GM23248 (cell line): ENCODE measurements at places on chromosomes 1 and 21. TPM values are rescaled to one million over a fixed set of nuclear protein-coding genes. Genes with fewer than 3 reads are reported as not detected.

GRCh38 chr1:231318568-231318967, 19.1 kb downstream of the EXOC8 start:
- DNase-seq = no peak
- no peaks in the 10 kb centered on the region for H3K4me1 ChIP-seq
- H3K4me3 ChIP-seq = no peak overlapping the region
- no peak overlapping the region for H3K27ac ChIP-seq
- H3K36me3 ChIP-seq = no peaks in the 10 kb centered on the region

- peak; percentile 48 for DNase-seq
- H3K36me3 ChIP-seq = peaks cover 3% of the 10 kb centered on the region; the same call in 1 of the 2 replicates
- H3K27me3 ChIP-seq = no peaks in the 10 kb centered on the region
- H3K4me3 ChIP-seq = peak overlapping the region; percentile 100
- peak overlapping the region; percentile 100 for H3K27ac ChIP-seq
Observed at GRCh38 chr1:114758256-114758832, 560 bp upstream of the CSDE1 start.

The CASQ1 gene
- total RNA-seq = 0.11 and 0.51 TPM in 2 replicates

DNA sequence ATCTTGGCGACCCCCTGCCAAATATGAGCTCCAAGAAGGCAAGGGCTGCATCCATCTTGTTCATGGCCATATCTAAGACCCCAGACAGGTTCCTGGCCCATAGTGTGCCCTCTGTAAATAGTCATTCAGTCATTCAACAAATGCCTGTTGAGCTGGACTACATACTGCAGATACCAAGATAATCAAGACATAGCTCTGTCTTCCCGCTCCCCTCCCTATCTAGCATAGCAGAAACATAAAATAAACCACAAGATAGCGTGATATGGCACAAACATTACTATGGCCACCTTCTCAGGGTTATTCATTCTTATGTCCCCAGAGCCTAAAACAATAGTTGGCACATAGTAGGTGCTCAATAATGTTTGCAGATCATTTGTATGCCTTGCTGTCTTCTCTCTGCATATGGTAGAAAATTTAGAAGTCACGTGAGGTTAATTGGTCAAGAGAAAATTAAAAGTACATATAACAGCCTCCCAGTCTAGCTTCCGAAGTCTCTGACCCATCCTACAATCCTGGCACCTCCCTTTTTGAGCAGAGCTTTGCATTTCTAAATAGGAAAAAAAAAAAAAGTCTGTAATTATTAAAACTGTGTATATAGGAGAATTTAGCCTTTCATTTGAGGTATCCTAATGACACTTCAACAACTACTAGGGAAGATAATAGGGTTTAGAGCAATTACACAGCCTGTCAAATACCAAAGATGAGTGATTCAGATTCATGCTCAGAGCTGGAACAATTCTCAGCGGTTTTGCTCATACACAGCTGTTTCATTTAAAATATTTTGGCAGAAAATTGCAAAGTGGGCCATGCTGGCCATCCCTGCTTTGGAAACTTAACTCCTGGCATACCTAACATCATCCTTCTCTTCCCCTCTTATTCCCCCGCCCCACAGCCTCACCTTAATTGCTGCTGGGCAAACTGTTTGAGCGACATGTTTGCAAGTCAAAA, 219.0 kb downstream of the KAZN start:
- H3K27ac ChIP-seq = no peak overlapping the region
- H3K4me3 ChIP-seq = no peak overlapping the region
- DNase-seq = peak; percentile 11
- peaks cover 6% of the 10 kb centered on the region; the same call in 1 of the 2 replicates for H3K27me3 ChIP-seq

- peak; percentile 13 for DNase-seq
- H3K4me1 ChIP-seq = peaks cover 5% of the 10 kb centered on the region; the same call in 1 of the 2 replicates
- H3K4me3 ChIP-seq = no peak overlapping the region
- H3K27ac ChIP-seq = no peak overlapping the region
- H3K36me3 ChIP-seq = no peaks in the 10 kb centered on the region
Observed at GRCh38 chr1:218281285-218281684, 3.8 kb upstream of the RRP15 start.

- DNase-seq = peak; percentile 71
- H3K36me3 ChIP-seq = no peaks in the 10 kb centered on the region
- H3K4me3 ChIP-seq = no peak overlapping the region
- H3K27me3 ChIP-seq = no peaks in the 10 kb centered on the region
Observed at GRCh38 chr1:52127181-52128180, 14.4 kb upstream of the ZFYVE9 start.

GRCh38 chr1:202954057-202954745, 3.9 kb downstream of the ADIPOR1 start:
- 0 out of 2 replicates have a peak, but pooled peaks cover 6% of the 10 kb centered on the region for H3K36me3 ChIP-seq
- DNase-seq = no peak
- no peak overlapping the region for H3K27ac ChIP-seq
- peaks cover 46% of the 10 kb centered on the region for H3K4me1 ChIP-seq
- H3K4me3 ChIP-seq = no peak overlapping the region

The NPL gene
- total RNA-seq = 1.0 and 5.0 TPM in 2 replicates

DNA sequence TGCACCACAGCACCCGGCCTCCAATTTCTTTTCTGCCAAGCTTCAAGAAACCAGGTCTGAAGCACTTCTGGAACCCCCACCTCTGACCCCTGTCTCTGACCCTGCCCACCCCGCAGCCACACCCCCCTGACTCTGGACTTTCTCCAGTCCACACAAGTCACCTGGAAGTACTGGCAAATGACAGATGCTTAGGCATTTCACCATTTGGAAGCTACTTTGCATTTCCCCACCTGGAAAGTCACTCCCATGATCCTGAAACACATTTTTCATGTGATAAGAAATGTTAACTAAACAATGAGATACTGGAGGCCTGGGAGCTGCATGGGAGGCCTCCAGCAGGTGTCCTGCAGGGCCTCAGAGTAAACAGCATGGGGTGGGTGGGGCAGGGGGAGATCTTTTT, 45.7 kb downstream of the NTPCR start:
- H3K27me3 ChIP-seq = no peaks in the 10 kb centered on the region
- DNase-seq = no peak
- H3K36me3 ChIP-seq = peaks cover 6% of the 10 kb centered on the region; the same call in 1 of the 2 replicates
- H3K27ac ChIP-seq = no peak overlapping the region
- no peaks in the 10 kb centered on the region for H3K4me1 ChIP-seq

- no peaks in the 10 kb centered on the region for H3K27me3 ChIP-seq
- no peaks in the 10 kb centered on the region for H3K36me3 ChIP-seq
Observed at GRCh38 chr1:59457786-59458185, 160.9 kb downstream of the FGGY start.

- no peaks in the 10 kb centered on the region for H3K4me1 ChIP-seq
- H3K27ac ChIP-seq = no peak overlapping the region
- DNase-seq = no peak
- no peaks in the 10 kb centered on the region for H3K27me3 ChIP-seq
Observed at GRCh38 chr1:189530162-189530561, 947.5 kb downstream of the BRINP3 start.

DNA sequence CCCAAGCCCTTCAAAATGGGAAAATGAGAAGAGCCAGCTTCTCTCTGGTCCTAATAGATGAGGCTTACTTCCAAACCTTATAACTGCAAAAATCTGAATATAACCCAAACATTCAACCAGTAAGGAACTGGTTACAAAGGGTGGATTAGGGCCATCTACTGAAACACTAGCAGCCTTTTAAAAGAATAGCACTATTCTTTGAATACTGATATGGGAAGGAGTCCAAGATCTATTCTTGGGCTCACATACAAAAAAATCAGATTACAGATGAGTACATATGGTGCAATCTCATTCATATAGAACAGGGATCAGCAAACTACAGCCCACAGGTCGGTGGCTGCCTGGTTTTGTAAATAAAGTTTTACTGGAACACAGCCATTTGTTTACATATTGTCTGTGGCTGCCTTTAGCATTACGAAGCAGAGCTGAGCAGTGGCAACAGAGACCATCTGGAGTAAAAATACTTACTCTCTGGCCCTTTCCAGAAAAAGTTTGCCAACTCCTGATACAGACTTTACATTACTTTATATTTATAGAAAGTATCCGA, 167.7 kb downstream of the ZSCAN20 start:
- no peaks in the 10 kb centered on the region for H3K36me3 ChIP-seq
- H3K27ac ChIP-seq = 0 out of 2 replicates have a peak overlapping the region, but pooled peaks have one; percentile 42
- H3K27me3 ChIP-seq = no peaks in the 10 kb centered on the region
- H3K4me1 ChIP-seq = peaks cover 35% of the 10 kb centered on the region
- peak; percentile 36 for DNase-seq

DNA sequence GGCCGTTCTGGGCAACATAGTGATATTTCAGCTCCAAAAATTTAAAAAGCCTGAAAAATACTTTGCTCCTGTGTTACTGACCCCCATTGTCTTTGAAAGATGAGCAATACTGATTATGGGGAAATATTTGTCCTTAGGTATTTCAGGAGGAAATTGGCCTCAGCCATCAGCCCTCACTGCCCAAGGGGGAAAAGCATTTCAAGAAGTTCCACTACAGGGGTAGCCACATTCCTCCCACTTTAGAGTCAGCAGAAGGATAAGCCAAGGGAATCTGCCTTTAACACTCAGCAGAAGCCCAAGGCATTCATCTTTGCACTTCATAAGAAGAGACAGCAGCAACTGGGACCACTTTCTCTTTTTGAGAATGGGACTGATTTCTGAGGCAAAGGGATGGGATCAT, 40.5 kb upstream of the ZNF326 start:
- H3K27ac ChIP-seq = peak overlapping the region; percentile 97
- no peaks in the 10 kb centered on the region for H3K36me3 ChIP-seq
- peaks cover 35% of the 10 kb centered on the region for H3K4me1 ChIP-seq
- H3K27me3 ChIP-seq = no peaks in the 10 kb centered on the region
- DNase-seq = no peak
- no peak overlapping the region for H3K4me3 ChIP-seq

The CCDC27 gene
- total RNA-seq = not detected in 2 replicates

- H3K27me3 ChIP-seq = no peaks in the 10 kb centered on the region
- no peaks in the 10 kb centered on the region for H3K36me3 ChIP-seq
Observed at GRCh38 chr1:67618285-67619018, 66.5 kb upstream of the GADD45A start.

- H3K27ac ChIP-seq = no peak overlapping the region
- H3K4me3 ChIP-seq = peak overlapping the region; percentile 56
- peak; percentile 70 for DNase-seq
- peaks cover 6% of the 10 kb centered on the region for H3K27me3 ChIP-seq
- H3K36me3 ChIP-seq = no peaks in the 10 kb centered on the region
Observed at GRCh38 chr1:7942214-7942921, 1.7 kb upstream of the TNFRSF9 start.

The DDR2 gene
- 194 and 196 TPM in 2 replicates for total RNA-seq

DNA sequence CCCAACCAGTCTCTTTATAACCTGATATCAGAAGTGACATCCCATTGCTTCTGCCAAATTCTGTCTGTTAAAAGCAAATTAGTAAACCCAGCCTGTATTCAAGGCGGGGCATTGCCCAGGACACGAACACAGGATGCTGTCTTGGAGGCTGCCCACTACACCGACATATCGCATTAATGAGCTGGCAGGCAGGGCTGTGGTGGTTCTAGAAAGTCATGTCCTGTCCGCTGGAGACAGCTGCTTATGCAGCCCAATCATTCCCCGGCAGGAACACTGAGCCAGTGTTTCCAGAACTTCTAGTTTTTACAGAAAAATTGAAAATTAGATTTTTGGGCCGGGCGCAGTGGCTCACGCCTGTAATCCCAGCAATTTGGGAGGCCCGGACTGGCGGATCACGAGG, 19.3 kb downstream of the C1orf167 start:
- no peaks in the 10 kb centered on the region for H3K27me3 ChIP-seq
- no peak overlapping the region for H3K27ac ChIP-seq
- H3K36me3 ChIP-seq = no peaks in the 10 kb centered on the region
- peak; percentile 27 for DNase-seq
- H3K4me3 ChIP-seq = no peak overlapping the region
- no peaks in the 10 kb centered on the region; the same call in 1 of the 2 replicates for H3K4me1 ChIP-seq

The HAO2 gene
- total RNA-seq = not detected in 2 replicates

- H3K27ac ChIP-seq = no peak overlapping the region
- no peaks in the 10 kb centered on the region for H3K4me1 ChIP-seq
- no peak for DNase-seq
Observed at GRCh38 chr1:169052727-169053126, 53.8 kb upstream of the ATP1B1 start.

GRCh38 chr1:29516063-29516820, 279.9 kb downstream of the PTPRU start:
- no peak overlapping the region for H3K4me3 ChIP-seq
- DNase-seq = no peak
- peaks cover 18% of the 10 kb centered on the region for H3K27me3 ChIP-seq
- no peaks in the 10 kb centered on the region for H3K36me3 ChIP-seq
- H3K27ac ChIP-seq = no peak overlapping the region
- H3K4me1 ChIP-seq = no peaks in the 10 kb centered on the region

GRCh38 chr1:225871359-225872074, 10.7 kb downstream of the TMEM63A start:
- no peak overlapping the region for H3K4me3 ChIP-seq
- DNase-seq = peak; percentile 23
- H3K27me3 ChIP-seq = no peaks in the 10 kb centered on the region
- no peak overlapping the region for H3K27ac ChIP-seq

The NTNG1 gene
- total RNA-seq = 14.4 and 14.7 TPM in 2 replicates

- DNase-seq = no peak
- H3K36me3 ChIP-seq = no peaks in the 10 kb centered on the region
- no peaks in the 10 kb centered on the region for H3K27me3 ChIP-seq
- H3K4me3 ChIP-seq = no peak overlapping the region
- peaks cover 19% of the 10 kb centered on the region for H3K4me1 ChIP-seq
Observed at GRCh38 chr21:34557261-34557660, 45.3 kb upstream of the KCNE1 start.

GRCh38 chr1:240991230-240991629, 365.8 kb downstream of the RGS7 start:
- H3K4me3 ChIP-seq = no peak overlapping the region
- DNase-seq = no peak
- no peaks in the 10 kb centered on the region for H3K4me1 ChIP-seq
- H3K36me3 ChIP-seq = no peaks in the 10 kb centered on the region
- H3K27ac ChIP-seq = no peak overlapping the region

DNA sequence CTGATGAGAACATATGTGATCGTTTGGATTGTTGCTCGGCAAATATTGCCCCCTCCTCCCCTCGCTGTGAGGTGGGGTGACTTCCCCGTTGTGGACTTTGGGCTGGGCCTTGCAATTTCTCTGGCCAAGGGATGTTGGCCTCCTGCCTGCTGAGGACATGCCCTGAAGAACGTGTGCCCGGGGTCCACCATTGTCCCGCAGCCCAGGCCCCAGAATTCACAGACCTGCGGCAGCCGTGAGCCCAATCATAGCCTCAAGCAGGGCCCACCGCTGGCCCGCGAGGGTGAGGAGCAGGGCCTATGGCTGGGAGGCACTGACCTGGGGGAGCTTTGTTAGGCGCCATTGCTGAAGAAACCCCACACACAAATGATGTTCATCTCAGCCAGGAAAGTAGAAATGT, 58.3 kb upstream of the ACTRT2 start:
- DNase-seq = no peak
- no peaks in the 10 kb centered on the region for H3K27me3 ChIP-seq
- no peak overlapping the region for H3K4me3 ChIP-seq
- H3K36me3 ChIP-seq = no peaks in the 10 kb centered on the region

The STMN1 gene
- total RNA-seq = 44.8 and 45.2 TPM in 2 replicates

The ADAMTSL4 gene
- total RNA-seq = 27.6 and 27.9 TPM in 2 replicates

The LRRC53 gene
- not detected in 2 replicates for total RNA-seq

The MOV10 gene
- 16.5 and 24.9 TPM in 2 replicates for total RNA-seq

The FHAD1 gene
- total RNA-seq = not detected in 2 replicates

The GABRD gene
- not detected in 2 replicates for total RNA-seq

The HES3 gene
- total RNA-seq = not detected in 2 replicates

- DNase-seq = peak; percentile 61
- no peaks in the 10 kb centered on the region for H3K27me3 ChIP-seq
- H3K4me1 ChIP-seq = peaks cover 31% of the 10 kb centered on the region
Observed at GRCh38 chr1:204301171-204301957, 58.4 kb downstream of the PLEKHA6 start.

- no peak overlapping the region for H3K27ac ChIP-seq
- no peak for DNase-seq
- H3K36me3 ChIP-seq = no peaks in the 10 kb centered on the region
- no peaks in the 10 kb centered on the region for H3K27me3 ChIP-seq
Observed at GRCh38 chr1:107105914-107106313, 34.9 kb upstream of the NTNG1 start.

- H3K27ac ChIP-seq = no peak overlapping the region
- no peaks in the 10 kb centered on the region for H3K27me3 ChIP-seq
- H3K36me3 ChIP-seq = no peaks in the 10 kb centered on the region
- no peak overlapping the region for H3K4me3 ChIP-seq
Observed at GRCh38 chr1:103145449-103145848, 37.1 kb upstream of the COL11A1 start.
